ENCODE measurements at places on chromosomes 16 and 17.
A peak's percentile ranks its signal among the peaks of the same experiment; 100 is the strongest.

DNA sequence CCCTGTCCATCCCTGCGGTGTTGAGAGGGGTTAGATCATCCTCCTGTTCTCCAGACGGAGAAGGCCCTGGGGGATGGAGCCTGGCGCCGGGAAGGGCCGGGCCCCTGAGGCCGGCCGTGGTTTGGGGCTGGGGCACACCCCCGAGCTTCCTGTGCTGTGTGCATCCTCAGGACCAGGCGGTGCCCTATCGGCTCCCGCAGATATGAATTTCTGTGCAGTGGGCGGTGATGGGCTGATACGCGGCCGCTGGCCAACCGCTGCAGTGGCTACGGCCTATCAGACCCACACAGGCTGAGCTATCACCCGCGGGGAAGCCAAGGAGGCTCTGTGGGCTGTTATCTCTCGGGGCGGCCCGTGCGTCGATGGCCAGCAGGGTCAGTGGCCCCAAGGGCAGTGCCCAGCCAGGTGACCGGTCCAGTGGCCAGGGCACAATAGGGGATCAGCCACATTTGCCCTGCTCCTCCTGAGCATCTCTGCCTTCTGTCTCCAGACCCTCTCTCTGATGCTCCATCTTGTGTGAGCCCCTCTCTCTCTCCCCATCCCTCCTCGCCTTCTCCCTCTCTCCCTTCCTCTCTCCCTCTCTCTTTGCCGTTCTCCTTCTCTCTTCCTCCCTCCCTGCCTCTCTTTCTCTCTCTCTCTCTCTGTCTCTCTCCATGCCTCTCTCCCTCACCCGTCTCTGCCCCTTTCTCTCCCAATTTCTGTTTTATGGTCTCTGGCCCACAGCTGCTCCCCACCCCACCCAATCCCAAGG is 38.7 kb downstream of the ZFPM1 start:
- no peak overlapping the region for H3K4me3 ChIP-seq
- no peak for DNase-seq
- H3K27me3 ChIP-seq, result no peaks in the 10 kb centered on the region
- H3K36me3 ChIP-seq, result no peaks in the 10 kb centered on the region
- H3K4me1 ChIP-seq, result peaks cover 4% of the 10 kb centered on the region
- peak overlapping the region; percentile 33 for H3K27ac ChIP-seq

DNA sequence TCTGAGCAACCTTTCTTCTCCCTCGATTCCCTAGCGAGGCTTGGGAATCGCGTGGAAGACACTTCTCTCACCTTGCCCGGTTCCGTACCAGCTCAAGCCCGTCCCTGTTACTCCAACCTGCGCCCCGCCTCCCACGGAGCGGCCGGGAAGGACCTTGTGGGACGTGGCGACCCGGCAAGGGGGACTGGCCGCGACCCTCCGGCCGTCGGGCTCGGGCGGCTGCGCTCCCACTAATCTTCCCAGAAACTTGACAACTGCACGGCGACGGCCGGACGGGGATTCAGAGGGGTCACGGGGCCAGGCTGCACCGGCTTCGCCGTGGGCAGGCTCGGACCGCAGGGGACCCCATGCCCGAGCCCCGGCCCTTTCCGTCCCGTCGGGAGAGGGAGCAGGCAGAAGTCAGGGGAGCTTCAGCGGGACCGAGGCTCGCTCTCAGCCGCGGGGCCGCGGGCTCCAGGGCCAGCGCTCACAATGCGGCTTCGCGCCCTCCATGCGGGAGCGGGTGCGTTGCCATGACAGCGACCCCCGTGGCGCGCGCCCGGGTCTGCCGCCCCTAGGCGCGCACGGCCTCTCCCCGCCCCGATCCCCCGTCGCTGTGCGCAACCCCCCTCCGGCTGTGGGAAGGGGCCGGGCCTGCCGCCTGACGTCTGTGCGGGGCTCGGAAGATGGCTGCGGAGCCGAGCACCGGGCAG is at the start of gene SGSM2:
SGSM2 (plus strand) TSS at position 650 of the 692 bp plus-strand sequence. CDS start 188 bp downstream, outside the sequence.
- peaks cover 32% of the 10 kb centered on the region for H3K4me1 ChIP-seq
- H3K27me3 ChIP-seq, result no peaks in the 10 kb centered on the region
- peak; percentile 86 for DNase-seq
- peaks cover 14% of the 10 kb centered on the region for H3K36me3 ChIP-seq
- peak within 1 kb of the TSS; percentile 87 for H3K4me3 ChIP-seq
- peak within 1 kb of the TSS; percentile 98 for H3K27ac ChIP-seq

- H3K27me3 ChIP-seq, result peaks cover 5% of the 10 kb centered on the region
- H3K27ac ChIP-seq, result no peak within 1 kb of the TSS
- H3K36me3 ChIP-seq, result no peaks in the 10 kb centered on the region
- peaks cover 38% of the 10 kb centered on the region for H3K4me1 ChIP-seq
Observed at GRCh38 chr17:82317394-82318168, at the start of gene CD7. Gene CD7 (minus strand): TSS chr17:82317608. CDS start chr17:82317495, 113 bp downstream.

DNA sequence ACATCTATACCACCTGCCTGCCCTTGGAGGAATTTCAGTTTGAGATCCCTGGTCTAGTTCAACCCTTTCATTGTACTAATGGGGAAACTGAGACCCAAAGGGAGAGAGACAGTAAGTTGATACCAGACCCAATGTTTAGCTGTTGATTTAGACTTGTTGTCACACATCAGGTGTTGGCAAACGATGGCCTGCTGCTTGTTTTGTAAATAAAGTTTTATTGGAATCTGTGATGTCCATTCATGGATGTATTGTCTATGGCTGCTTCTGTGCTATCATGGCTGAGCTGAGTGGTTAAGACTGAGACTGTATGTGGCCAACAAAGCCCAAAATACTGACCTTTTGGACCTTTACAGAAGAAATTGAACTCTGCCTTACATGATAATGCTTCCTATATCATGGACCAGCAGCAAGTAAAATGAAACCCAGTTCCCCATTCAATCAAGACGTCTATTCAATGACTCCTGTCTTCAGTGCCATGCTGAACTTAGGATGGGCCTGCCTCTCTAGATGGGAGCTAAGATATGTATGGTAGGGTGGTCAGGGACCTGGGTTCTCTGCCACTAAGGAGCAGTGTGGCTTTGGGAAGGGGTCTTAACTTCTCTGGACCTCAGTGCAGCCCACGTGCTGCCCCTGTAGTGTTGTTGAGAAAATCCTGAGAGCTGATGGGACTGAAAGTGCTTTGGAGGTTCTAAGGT is 111.0 kb downstream of the IRX5 start:
- peaks cover 26% of the 10 kb centered on the region for H3K27me3 ChIP-seq
- peaks cover 22% of the 10 kb centered on the region for H3K4me1 ChIP-seq
- no peak for DNase-seq
- no peak overlapping the region for H3K27ac ChIP-seq
- H3K4me3 ChIP-seq, result no peak overlapping the region

DNA sequence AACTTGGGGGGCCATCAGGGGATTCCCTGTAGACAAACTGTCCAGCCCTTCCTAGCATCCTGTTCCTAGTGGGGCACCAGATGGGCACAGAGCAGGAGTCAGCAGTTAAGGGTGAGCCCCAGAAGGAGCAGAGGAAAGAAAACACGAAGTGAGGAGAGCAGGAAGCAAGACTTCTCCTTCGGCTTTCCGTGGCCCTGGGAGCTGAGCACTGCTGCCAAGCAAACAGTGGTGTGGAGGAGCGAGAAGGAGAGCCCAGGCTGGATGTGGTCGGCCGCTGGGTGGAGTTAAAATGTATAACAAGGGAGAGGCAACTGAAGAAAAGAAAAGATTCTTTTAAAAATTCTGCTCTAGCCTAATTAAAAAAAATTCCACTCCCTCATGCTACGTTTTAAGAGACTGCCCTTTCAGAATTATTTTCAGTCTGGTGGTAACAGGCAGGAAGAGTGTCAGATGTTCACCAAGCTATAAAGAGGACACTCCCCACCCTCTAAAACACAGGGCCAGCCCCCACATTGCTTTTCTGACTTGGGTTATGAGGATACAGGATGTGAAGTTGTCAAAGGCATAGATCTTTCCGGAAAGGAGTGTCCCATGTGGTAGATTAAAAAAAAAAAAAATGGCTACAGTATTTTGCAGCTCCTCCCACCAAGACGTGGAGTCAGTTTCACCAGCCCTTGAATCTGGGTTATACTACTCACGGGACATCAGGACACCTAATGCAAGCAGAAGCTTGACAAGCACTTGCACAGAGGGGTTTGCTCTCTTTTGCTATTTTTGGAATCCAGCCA is 74.9 kb upstream of the ZFHX3 start:
- no peaks in the 10 kb centered on the region for H3K36me3 ChIP-seq
- no peak for DNase-seq
- peaks cover 11% of the 10 kb centered on the region for H3K4me1 ChIP-seq
- peak overlapping the region; percentile 58 for H3K27ac ChIP-seq

- no peak overlapping the region for H3K27ac ChIP-seq
- H3K27me3 ChIP-seq, result peaks cover 5% of the 10 kb centered on the region
- H3K36me3 ChIP-seq, result peaks cover 86% of the 10 kb centered on the region
- no peak overlapping the region for H3K4me3 ChIP-seq
- peaks cover 15% of the 10 kb centered on the region for H3K4me1 ChIP-seq
Observed at GRCh38 chr16:1643521-1643920, 31.4 kb downstream of the CRAMP1 start.

DNA sequence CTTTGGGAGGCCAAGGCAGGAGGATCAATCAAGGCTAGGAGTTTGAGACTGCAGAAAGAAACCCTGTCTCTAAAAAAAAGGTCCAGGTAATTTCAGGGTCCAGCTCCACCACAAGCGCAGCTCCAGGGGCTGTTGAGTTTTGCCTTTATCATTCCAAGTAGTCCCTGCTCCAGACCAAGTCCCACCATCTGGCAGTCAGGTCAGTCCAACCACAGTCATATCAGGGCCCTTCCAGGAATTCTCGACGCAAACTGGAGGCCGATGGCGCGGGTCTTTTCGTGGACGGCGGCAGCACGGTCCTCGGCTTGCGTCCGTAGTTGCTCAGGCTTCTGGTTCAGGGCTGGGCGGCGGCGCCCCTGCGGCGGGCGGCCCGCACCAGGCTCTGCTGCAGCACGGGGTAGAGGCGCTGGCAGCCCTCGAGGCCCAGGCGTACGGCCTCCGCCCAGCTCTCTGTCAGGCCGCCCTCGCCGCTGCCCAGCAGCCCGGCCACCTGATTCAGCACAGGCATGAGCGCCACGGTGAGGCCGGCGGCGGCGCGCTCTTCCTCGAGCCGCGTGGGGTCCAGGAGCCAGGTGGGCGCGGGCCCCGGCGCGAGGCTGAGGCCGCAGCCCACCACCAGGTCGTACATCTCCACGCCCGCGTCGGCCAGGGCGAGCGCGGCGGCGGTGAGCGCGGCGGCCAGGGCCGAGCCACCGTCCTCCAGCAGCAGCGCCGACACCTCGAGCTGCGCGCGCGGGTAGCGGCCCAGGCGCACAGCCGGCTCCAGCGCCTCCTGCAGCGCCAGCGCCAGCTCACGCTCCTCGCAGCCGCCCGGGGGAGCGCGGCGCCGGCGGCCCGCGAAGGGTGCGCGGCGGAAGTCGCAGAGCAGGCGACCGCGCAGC is 752 bp downstream of the EXOSC6 start:
- peak; percentile 62 for DNase-seq
- H3K36me3 ChIP-seq, result peaks cover 21% of the 10 kb centered on the region
- H3K4me3 ChIP-seq, result peak overlapping the region; percentile 84
- no peak overlapping the region for H3K27ac ChIP-seq

GRCh38 chr17:5198472-5198871 is 6.8 kb upstream of the ZNF594 start:
- no peaks in the 10 kb centered on the region for H3K4me1 ChIP-seq
- H3K36me3 ChIP-seq, result peaks cover 19% of the 10 kb centered on the region
- DNase-seq, result no peak
- H3K27ac ChIP-seq, result no peak overlapping the region

GRCh38 chr17:29603109-29603674 is 10.3 kb downstream of the ANKRD13B start:
- H3K27me3 ChIP-seq, result peaks cover 7% of the 10 kb centered on the region
- H3K36me3 ChIP-seq, result no peaks in the 10 kb centered on the region
- H3K4me3 ChIP-seq, result no peak overlapping the region
- peaks cover 35% of the 10 kb centered on the region for H3K4me1 ChIP-seq

DNA sequence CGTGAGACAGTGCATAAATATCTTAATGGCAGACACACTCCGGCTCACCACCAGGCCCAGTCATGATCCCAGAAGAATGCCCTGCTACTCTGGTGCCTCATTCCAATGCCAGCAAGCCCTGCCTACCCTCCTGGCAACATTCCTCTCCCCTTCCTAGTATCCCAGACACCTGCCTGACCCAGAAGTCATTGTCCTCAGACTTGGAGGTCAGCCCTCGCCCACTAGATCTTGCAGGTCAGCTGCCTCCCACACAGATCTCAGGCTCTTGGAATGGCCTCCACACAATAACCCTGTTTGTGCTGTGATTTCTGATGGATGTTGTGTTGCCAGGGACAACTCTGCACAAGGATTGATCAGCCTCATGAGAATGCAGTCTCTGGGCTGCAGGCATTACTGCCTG is 1.8 kb upstream of the TEX2 start:
- peaks cover 83% of the 10 kb centered on the region for H3K27me3 ChIP-seq
- H3K27ac ChIP-seq, result no peak overlapping the region
- H3K36me3 ChIP-seq, result no peaks in the 10 kb centered on the region
- H3K4me1 ChIP-seq, result peaks cover 51% of the 10 kb centered on the region
- H3K4me3 ChIP-seq, result peak overlapping the region; percentile 12
- DNase-seq, result no peak

- peaks cover 5% of the 10 kb centered on the region for H3K4me1 ChIP-seq
- no peak overlapping the region for H3K4me3 ChIP-seq
- DNase-seq, result no peak
- peaks cover 66% of the 10 kb centered on the region for H3K27me3 ChIP-seq
- no peak overlapping the region for H3K27ac ChIP-seq
- H3K36me3 ChIP-seq, result no peaks in the 10 kb centered on the region
Observed at GRCh38 chr17:15408803-15409202, 58.6 kb downstream of the CDRT4 start.

DNA sequence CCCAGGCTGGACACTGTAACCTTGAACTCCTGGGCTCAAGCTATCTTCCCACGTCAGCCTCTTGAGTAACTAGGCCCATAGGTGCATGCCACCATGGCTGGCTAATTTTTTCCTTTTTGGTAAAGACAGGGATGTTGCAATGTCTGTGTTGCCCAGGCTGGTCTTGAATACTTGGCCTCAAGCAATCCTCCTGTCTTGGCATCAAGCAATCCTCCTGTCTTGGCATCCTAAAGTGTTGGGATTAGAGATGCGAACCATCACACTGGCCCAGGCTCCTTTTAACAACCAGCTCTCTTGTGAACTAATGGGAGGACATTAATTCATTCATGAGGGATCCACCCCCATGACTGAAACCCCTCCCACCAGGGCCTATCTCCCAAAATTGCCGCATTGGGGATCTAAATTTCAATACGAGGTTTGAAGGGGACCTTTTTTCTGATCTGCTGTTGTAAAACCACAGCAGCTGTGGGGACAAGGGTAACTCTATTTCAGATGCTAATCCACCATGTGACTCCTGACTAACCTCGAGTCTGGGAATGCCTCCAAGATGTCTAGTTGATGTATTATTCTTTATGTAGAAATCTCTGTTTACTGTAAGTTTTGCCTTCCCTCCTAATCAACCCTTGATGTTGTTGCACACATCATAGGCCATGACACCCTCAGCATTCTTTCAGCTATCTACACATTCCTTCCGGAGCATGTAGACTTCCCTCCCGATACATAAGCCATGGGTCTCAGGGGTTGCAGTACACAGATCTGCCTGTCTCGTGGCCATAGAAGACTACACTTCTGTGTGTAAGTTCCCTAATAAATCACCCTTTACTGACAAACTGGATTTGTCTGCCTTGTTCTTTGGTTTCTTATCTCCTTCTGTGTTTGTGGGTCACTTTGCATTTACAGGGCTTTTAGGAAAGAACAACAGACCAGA is 37.6 kb downstream of the RNF112 start:
- no peak for DNase-seq
- peaks cover 18% of the 10 kb centered on the region for H3K27me3 ChIP-seq
- H3K27ac ChIP-seq, result no peak overlapping the region
- no peak overlapping the region for H3K4me3 ChIP-seq
- H3K36me3 ChIP-seq, result peaks cover 27% of the 10 kb centered on the region

Measured in nephron progenitor cell (in vitro differentiated cells).